ENCODE measurements at places on chromosomes 12 and 14.

DNA sequence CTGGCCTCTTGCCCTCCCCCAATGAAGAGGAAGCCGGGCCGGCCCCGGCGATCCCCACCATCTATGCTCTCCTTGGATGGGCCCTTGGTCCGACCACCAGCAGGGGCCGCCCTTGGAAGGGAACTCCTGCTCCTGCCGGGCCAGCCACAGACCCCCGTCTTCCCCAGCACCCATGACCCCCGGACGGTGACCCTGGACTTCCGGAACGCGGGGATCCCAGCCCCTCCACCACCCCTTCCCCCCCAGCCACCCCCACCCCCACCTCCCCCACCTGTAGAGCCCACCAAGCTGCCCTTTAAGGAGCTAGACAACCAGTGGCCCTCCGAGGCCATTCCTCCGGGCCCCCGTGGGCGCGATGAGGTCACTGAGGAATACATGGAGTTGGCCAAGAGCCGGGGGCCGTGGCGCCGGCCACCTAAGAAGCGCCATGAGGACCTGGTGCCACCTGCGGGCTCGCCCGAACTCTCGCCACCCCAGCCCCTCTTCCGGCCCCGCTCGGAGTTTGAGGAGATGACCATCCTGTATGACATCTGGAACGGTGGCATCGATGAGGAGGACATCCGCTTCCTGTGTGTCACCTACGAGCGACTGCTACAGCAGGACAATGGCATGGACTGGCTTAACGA, 19.4 kb downstream of the SETD1B start:
- DNase-seq = no peak

- DNase-seq = no peak
Observed at GRCh38 chr12:65962921-65963861, 138.9 kb downstream of the HMGA2 start.

DNA sequence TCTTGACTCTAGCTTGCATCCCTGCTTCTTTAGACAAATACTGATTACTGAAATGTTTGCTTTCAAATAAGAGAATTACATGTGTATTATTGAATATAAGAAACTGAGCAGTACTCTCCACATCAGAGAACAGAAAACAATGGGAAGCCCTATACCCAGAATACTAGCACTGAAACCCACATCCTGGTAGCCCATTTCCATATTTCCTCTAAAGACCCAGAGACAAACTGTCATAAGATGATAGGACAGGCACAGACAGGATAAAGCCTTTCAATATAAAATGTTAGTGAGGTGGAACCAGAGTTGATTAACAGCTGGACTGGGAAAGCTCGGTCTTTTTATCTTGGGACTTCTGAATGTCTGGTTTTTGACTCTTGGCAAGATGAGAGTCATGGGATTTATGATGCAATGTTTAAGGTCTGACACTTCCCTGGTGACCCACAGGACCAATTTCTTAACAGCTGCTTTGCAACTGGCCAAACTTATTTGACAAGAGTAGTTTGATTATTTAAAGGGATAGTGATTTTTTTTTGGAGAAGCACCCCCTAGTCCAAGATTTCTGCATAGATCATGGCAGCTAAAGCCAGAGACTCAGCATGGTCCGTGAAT, 166.9 kb upstream of the ATXN7L3B start:
- no peak for DNase-seq

DNA sequence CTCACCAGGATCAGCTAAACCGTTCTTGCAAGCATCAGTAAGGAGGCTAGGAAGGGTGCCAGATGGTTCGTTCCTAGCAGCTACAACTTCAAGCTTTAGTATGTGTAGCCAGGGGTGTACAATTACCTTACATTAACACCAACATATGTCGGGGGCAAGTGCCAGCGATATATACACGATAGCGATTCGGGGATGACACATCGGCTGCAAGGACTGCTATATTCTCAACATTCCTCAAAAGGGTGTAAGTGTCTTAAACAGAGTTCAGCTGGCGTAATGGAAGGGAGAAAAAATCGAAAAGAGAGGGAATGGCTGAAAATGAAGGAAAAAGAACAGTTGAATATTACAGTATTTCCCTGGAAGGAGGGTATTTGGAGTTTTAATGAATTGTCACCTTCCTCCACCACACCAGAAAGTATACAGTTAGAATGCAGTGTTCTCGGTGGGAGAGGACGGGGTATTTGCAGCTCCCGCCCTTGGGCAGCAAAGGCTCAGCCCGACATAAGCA, 545 bp downstream of the LIMA1 start:
- DNase-seq = no peak

GRCh38 chr12:92331383-92331782, 185.7 kb upstream of the BTG1 start:
- no peak for DNase-seq

DNA sequence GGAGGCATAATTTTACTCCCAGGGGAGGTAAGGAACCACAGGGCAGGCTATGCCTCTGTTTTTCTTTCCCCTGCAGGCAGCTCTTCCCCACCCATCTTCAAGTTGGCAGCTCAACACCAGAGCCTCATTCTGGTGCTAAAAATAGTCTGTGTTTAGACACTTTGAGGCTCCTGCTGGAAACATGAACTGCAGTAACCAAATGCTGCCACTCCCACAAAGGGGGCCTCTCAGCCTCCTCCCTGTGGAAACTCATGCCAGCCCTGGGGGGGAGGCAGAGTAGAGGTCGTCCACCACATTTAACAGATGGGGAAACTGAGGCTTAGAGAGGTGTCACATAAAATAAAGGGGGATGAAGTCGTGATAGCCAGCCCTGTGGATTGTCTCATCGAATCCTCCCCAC, 61.4 kb downstream of the WSCD2 start:
- DNase-seq = no peak

All from activated CD4-positive, CD25-positive, alpha-beta regulatory T cell treated with anti-CD3 and anti-CD28 coated beads, Interleukin-2, amount 50 U/mL, for 72 hours (primary cell).